ENCODE measurements at places on chromosomes 11 and 22. TPM values are rescaled to one million over a fixed set of nuclear protein-coding genes. Genes with fewer than 3 reads are reported as not detected.

Gene YPEL4
- not detected for total RNA-seq

GRCh38 chr11:111300569-111300968 is 2.2 kb downstream of the POU2AF3 start:
- H3K4me3 ChIP-seq: peak overlapping the region; percentile 81
- H3K27me3 ChIP-seq: peaks cover 11% of the 10 kb centered on the region
- no peak for DNase-seq
- H3K4me1 ChIP-seq: peaks cover 41% of the 10 kb centered on the region
- H3K36me3 ChIP-seq: no peaks in the 10 kb centered on the region
- no peak overlapping the region for H3K27ac ChIP-seq

Gene ZNF143
- total RNA-seq: 41.1 TPM

Gene PRDM11
- total RNA-seq: 23.6 TPM

GRCh38 chr11:109106151-109106906 is 315.7 kb upstream of the C11orf87 start:
- H3K27ac ChIP-seq: no peak overlapping the region
- no peaks in the 10 kb centered on the region for H3K4me1 ChIP-seq

DNA sequence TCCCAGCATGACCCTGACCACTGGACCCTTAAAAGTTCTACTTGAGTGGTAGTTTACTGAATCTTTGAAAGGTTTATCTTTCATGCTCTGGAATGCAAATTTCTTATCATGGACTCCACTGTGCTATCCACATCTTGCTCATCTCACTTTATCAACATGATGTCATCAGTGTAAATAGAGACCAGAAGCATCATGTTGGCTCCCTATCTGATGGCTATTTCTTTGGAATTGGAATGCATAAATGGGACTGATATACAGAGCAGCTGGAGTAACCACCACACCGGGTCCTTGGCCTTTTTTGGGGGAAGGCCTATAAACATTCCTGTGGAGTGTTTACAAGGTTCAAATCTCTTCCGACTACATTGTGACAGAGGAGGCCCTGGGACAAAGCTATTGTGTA is 74.1 kb upstream of the CEP126 start:
- H3K27ac ChIP-seq: no peak overlapping the region
- H3K4me1 ChIP-seq: no peaks in the 10 kb centered on the region
- peaks cover 2% of the 10 kb centered on the region for H3K27me3 ChIP-seq
- no peak overlapping the region for H3K4me3 ChIP-seq
- H3K36me3 ChIP-seq: no peaks in the 10 kb centered on the region

DNA sequence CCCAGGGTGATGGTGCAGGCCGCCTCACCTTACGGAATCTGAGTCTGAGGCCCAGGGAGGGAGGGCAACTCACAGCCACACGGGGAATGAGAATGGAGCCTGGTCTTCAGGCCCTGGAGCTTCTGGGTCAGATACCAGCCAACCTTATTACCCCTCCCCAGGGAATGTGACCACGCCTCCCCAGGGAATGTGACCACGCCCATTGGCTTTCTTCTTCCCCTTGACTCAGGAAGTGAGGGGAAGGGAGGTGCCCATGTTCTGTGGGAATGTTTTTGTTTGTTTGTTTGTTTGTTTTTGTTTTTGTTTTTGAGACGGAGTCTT is 57.5 kb upstream of the RBFOX2 start:
- no peaks in the 10 kb centered on the region for H3K36me3 ChIP-seq
- H3K4me3 ChIP-seq: no peak overlapping the region
- peaks cover 1% of the 10 kb centered on the region for H3K27me3 ChIP-seq
- H3K27ac ChIP-seq: no peak overlapping the region

- peak overlapping the region; percentile 62 for H3K27ac ChIP-seq
- H3K4me1 ChIP-seq: peaks cover 72% of the 10 kb centered on the region
- DNase-seq: no peak
- no peak overlapping the region for H3K4me3 ChIP-seq
- H3K27me3 ChIP-seq: no peaks in the 10 kb centered on the region
Measured at GRCh38 chr11:6737872-6738466, 33.8 kb downstream of the OR2AG2 start.

Gene AP5B1
- 17.4 TPM for total RNA-seq

Gene PPARA
- 17.7 TPM for total RNA-seq

DNA sequence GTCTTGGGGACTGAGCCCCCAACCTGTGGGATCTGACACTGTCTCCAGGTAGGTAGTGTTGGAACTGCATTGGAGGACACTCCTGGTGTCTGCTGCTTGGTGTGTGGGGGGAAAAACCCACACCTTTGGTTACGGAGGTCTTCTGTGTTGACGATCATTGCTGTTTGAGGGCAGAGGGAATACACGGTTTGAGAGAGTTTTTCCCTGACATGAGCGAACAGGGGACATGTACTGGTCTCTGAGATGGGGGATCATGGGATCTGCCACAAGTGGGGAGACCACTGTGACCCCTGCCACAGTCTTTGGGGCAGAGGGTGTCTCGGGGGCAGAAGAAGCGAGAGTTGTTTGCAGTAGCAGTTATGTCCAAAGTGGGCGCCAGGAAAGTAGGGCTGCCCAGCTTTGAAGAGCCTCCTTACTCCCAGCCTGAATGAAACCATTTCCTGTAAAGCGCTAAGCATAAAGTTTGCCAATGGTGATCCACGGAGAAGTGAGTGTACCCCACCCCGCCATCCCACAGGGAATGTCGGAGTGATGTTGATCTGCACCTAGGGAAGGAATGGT is 5.4 kb upstream of the SAA2 start:
- no peaks in the 10 kb centered on the region for H3K36me3 ChIP-seq
- H3K4me3 ChIP-seq: no peak overlapping the region
- no peaks in the 10 kb centered on the region for H3K4me1 ChIP-seq
- H3K27ac ChIP-seq: no peak overlapping the region

- no peak overlapping the region for H3K27ac ChIP-seq
- H3K36me3 ChIP-seq: peaks cover 26% of the 10 kb centered on the region
- DNase-seq: no peak
- H3K4me3 ChIP-seq: no peak overlapping the region
- H3K27me3 ChIP-seq: no peaks in the 10 kb centered on the region
Measured at GRCh38 chr11:2768471-2769408, 68.9 kb upstream of the KCNQ1OT1 start.

- H3K4me3 ChIP-seq: no peak overlapping the region
- H3K36me3 ChIP-seq: no peaks in the 10 kb centered on the region
- no peaks in the 10 kb centered on the region for H3K4me1 ChIP-seq
- H3K27me3 ChIP-seq: peaks cover 12% of the 10 kb centered on the region
- no peak overlapping the region for H3K27ac ChIP-seq
- DNase-seq: no peak
Measured at GRCh38 chr11:75603791-75604736, 42.0 kb downstream of the SERPINH1 start.

- no peaks in the 10 kb centered on the region for H3K36me3 ChIP-seq
- peaks cover 49% of the 10 kb centered on the region for H3K27me3 ChIP-seq
- H3K4me3 ChIP-seq: no peak overlapping the region
- no peak overlapping the region for H3K27ac ChIP-seq
- H3K4me1 ChIP-seq: peaks cover 20% of the 10 kb centered on the region
- no peak for DNase-seq
Measured at GRCh38 chr11:120326845-120327281, 1.8 kb downstream of the TLCD5 start.
